ENCODE measurements at places on chromosomes 4 and X.

GRCh38 chrX:103927030-103927429 is 35.4 kb upstream of the TMSB15B start:
- DNase-seq: no peak

DNA sequence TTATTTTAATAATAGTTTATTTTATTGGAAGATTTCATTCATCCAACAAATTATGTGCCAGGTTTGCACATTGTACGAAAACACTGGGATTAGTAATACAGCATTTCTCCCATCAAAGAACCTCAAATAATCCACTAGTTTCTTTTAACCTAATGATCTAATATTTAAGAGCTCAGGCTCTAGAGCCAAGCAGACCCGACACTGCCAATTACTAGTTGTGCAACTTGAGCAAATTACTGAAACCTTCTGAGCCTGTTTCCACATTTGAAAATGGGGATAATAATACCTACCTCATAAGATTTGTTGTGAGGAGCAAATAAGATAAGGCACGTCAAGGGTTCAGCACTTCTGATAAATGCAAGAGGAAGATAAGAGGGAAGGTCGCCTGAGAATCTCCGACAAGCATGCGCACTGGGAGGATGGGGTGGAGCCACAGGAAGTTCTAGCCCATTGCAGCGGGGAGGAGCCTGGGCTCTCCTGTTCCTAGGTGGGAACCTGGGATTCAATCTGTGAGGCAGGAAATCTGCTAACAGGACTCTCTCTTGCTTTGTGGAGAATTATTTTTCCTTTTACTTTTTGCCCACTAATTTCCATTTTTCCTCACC is 141.5 kb upstream of the SMAD1 start:
- no peak for DNase-seq

DNA sequence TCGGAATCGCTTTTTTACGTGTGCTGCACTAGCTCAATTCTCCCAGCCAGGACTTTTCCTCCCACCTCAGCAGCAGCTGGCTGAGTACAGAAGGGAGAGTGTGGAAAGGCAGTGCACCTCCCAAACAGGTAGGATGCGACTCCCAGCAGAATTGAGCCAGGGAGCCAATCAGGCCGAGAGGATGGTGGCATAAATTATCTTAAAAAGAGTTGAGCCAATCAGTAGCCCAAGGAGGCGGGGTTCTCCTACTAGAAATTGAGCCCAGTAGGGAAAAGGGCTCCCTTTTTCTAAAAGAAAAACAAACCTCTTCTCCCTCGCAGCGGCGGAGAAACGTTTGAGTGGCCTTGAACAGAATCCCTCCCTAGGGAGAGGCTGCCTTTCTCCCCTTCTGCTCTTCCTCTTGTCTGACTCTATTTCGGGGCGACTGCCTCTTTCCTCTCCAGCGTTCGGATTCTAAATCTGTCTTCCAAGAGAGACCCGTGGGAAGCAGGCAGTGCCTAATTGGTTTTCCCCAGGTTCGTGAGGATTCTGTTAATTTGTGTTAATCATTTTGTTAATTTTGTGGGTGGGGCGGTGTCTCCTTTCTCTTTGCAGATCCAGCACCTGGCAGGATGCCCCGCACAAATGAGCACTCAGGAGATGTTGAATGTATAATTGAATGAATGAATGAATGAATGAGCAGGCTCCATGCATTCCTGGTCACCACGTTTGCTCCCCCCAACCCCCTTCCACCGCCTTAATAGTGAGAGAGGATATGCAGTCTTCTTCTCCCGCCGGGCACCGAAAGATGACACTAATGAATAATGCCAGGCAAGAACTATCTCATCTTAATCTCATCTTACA is at the start of gene GABRG1:
TSS of gene GABRG1 (minus strand) at position 142 of the 843 bp plus-strand sequence. CDS start at position 1, 141 bp downstream.
- peak; percentile 34 for DNase-seq

DNA sequence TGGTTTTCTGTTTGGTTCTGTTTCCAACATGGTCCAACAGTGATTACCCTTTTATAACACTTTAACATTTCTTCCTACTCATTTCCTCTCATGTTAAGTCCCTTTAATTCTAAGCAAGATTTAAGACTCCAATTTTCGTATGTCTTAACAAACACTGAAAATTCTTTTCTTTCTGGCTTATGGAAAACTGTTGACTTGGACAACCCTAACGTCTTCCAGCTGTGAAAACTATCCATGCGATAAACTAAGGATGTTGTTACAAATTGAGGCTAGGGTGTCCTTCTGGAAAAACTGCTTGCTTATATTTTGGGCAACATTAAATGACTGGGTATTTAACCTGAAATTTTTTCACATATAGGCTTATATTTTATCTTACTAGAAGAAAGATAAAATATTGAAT is 33.9 kb upstream of the RTL3 start:
- no peak for DNase-seq

- no peak for DNase-seq
Observed at GRCh38 chrX:141405486-141405852, 163.2 kb upstream of the SPANXC start.

GRCh38 chr4:48193096-48193836 is 59.2 kb upstream of the TXK start:
- no peak for DNase-seq

DNA sequence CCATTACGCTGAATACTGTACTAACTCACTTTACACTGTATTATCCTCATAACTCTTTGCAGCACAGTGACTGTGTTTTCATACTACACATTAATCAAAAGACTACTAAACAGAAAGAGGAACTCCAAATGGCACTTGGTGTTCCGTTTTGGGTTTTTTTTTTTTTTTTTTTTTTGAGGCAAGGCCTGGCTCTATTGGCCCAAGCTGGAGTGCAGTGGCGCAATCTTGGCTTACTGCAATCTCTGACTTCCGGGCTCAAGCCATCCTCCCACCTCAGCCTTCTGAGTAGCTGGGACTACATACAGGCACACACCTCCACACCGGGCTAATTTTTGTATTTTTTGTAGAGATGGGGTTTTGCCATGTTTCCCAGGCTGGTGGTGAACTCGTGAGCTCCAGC is 10.7 kb downstream of the KLHL8 start:
- no peak for DNase-seq

GRCh38 chr4:86769794-86770193 is 79.4 kb downstream of the SLC10A6 start:
- DNase-seq: no peak

DNA sequence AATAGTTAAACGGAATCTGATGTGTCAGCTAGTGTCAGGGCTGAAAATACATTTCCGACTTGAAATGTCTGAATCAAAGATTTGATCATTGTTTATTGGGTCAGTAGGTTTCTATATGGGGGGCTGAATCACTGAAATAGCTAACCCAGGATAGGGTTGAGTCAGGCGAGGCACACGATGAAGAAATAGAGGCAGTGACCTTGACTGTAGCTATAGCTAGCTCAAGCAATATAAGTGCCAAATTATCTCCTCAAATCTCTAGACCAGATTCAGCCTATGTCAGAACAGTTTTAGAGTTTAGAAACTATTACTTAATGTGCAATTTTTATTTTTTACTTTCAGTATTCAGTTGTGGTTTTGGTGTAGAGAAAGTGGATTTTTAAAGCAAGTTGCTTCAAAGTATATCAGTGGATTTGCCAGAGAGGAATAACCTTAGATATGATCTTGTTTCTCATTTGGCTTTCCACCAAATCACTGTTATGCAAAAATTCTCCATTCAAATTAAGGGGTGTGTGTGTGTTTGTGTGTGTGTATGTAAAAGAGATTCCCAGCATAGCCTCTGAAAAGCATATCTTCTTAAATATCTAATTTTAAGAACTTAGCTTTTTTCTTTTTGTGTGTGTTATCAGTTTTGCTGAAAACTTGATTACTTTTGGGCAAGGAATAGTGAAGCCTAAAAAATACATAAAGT is 100.3 kb upstream of the RPL34 start:
- DNase-seq: no peak

DNA sequence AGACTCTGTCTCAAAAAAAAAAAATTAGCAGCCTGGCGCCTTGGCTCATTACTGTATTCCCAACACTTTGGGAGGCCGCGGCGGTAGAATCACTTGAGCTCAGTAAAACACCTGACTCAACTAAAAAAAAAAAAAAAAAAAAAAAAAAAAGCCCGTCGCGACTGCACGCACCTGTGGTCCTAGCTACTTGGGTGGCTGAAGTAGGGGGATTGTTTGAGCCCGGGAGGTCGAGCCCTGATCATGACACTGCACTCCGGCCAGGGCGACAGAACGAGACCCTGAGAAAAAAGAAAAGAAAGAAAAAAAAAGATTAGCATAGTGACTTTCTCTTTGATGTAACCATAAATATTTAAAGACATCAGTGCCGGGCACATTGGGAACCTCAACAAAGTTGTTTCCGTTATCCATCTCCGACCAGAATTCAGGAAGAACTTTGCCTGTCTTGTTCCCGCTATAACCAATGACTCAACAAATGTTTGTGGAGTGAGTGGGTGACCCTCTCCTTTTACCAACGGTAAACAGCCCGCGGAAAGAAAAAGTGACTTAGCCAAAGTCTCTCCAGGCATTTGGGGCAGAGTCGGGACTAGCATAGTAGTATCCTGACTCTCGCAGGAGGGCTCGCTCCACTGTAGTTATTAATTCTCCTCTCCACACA is 553 bp upstream of the MED28 start:
- peak; percentile 4 for DNase-seq

GRCh38 chrX:151676196-151676595 is 19.1 kb upstream of the PRRG3 start:
- no peak for DNase-seq

- no peak for DNase-seq
Observed at GRCh38 chr4:20735931-20736330, 35.7 kb downstream of the PACRGL start.

- DNase-seq: no peak
Observed at GRCh38 chr4:70877556-70877955, 24.6 kb upstream of the MOB1B start.

- DNase-seq: no peak
Observed at GRCh38 chr4:105710678-105711077, 2.1 kb downstream of the GSTCD start.

DNA sequence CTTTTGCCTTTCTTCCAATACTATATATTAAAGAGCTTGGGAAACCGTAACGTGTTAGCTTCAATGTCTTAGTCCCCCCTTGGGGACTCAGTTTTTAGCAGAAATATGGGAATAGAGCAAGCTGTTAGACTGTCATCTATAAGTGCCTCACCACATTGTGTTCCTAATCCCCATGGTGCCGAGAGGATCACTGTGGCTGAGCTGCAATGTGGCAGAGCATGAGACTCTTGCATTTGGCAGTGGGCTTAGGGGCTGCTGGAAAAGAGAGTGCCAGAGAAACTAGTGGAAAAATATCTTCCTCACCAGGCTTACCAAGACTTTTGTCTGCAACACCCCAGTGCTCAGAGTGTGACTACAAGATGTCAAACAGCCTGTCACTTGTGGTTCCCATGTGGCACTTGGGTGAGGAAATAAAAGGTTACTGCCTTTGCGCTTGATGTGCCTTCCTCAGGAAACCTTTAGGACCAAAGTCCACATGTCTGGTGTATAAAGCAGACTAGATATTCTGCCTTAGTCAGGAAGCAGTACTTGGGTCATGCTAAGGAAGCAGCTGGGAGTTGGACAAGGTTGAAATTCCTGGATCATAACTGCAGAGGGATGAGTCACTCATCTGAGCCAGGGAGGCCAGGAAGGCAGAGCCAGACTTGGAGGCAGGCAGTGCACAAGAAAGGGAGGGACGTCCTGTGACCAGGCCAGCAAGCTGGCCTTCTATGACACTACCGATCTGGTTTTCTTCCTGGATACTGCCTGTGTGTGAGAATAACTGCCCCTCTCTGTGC is 9.7 kb upstream of the MAGEA4 start:
- DNase-seq: no peak

GRCh38 chr4:136741468-136741867 is 790.8 kb downstream of the PCDH18 start:
- DNase-seq: no peak

DNA sequence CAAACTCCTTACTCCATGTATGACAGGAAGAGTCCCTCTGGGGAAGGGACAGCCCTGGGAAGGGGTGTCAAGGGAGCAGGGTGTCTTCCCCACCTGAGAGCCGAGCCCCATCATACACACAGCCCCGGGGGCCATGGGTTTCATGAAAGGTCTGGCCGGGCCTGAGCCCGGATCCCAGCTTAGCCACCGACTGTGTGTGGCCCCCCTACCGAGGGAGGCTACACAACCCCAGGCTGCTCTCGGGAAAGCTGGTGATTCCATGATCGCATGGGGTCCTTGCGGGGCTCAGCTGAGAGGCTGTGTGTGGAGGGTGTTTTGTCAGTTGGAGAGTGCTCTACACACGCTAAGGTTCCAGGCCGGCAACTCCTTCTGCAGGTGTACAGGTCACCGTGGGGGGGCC is 55.6 kb downstream of the SORCS2 start:
- no peak for DNase-seq

- DNase-seq: no peak
Observed at GRCh38 chr4:78720204-78720603, 55.9 kb upstream of the BMP2K start.

- no peak for DNase-seq
Observed at GRCh38 chrX:23046443-23046842, 46.7 kb downstream of the DDX53 start.

- DNase-seq: no peak
Observed at GRCh38 chr4:141158219-141158618, 24.9 kb upstream of the RNF150 start.

- DNase-seq: no peak
Observed at GRCh38 chrX:38318196-38318595, 9.1 kb downstream of the RPGR start.

DNA sequence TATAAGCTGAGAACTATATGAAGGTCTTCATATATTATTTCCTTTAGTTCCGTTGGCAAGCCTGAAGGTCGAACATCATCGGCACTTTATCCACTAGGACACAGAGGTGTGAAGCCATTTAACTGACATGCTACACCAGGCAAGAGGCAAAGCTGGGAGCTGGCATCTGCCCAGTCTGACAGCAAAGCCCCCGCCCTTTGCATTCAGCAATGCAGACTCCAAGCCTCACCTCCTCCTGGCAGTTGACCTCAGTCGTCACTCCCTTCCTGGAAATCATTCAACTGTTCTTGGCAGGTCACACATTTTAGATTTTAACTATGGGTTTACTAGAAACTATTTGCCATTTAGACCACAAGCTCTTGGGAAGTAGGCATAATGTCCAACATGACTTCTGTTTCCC is 135.8 kb upstream of the FRG1 start:
- no peak for DNase-seq

GRCh38 chr4:109969087-109969486 is 56.4 kb downstream of the EGF start:
- DNase-seq: no peak

DNA sequence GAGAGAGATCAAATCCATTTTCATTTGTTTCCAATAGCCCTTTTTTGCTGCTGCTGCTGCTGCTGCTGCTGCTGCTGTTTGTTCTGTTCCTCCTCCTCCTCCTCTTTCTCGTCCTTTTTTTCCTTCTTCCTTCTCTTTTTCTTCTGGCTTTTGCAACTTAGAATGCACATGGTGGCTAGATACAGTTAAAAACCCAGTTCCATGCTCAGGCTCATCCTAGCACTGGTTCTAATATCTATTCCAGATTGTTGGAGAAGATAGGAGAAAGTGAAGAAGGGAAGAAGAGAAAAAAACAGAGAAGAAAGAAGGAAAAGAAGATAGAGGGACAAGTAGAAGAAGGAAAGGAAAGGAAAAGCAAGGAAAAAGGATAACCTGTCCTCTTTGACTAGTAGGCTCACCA is 39.7 kb downstream of the VSIG4 start:
- DNase-seq: no peak
